ENCODE measurements at places on chromosomes 6 and 20.
A peak's percentile ranks its signal among the peaks of the same experiment; 100 is the strongest.

- no peak for DNase-seq
Observed at GRCh38 chr6:140661691-140662090, 1287.2 kb upstream of the CITED2 start.

DNA sequence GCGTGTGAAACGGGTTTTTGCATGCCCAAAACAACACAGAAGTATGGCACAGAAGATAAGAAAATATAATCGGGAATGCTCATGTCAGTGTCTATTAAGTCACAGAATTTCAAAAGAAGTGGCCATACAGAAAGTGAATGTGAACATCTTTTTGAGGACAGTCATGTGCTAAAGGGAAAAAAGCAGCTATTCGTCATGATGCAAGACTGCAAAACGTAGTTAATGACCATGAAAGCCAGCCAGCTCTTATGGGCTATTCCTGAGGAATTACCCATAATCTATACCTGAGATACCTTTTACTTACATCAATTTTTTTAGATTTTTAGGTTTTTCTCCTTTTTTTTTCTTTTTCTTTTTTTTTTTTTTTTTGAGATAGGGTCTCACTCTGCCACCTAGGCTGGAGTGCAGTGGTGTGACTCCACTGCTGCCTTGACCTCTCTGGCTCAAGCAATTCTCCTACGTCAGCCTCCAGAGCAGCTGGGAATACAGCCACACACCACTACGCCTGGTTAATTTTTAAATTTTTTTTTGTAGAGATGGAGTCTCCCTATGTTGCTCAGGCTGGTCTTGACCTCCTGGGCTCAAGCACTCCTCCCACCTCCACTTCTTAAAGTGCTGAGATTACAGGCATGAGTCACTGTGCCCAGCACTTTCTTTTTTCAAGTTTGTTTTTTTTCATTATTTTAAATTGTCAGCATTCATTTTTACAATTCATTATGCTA lies 18.1 kb upstream of the ZBP1 start:
- no peak for DNase-seq

- DNase-seq = no peak
Observed at GRCh38 chr6:48412656-48413055, 301.7 kb upstream of the PTCHD4 start.

- peak; percentile 10 for DNase-seq
Observed at GRCh38 chr6:42819803-42820511, 38.1 kb downstream of the BICRAL start.

DNA sequence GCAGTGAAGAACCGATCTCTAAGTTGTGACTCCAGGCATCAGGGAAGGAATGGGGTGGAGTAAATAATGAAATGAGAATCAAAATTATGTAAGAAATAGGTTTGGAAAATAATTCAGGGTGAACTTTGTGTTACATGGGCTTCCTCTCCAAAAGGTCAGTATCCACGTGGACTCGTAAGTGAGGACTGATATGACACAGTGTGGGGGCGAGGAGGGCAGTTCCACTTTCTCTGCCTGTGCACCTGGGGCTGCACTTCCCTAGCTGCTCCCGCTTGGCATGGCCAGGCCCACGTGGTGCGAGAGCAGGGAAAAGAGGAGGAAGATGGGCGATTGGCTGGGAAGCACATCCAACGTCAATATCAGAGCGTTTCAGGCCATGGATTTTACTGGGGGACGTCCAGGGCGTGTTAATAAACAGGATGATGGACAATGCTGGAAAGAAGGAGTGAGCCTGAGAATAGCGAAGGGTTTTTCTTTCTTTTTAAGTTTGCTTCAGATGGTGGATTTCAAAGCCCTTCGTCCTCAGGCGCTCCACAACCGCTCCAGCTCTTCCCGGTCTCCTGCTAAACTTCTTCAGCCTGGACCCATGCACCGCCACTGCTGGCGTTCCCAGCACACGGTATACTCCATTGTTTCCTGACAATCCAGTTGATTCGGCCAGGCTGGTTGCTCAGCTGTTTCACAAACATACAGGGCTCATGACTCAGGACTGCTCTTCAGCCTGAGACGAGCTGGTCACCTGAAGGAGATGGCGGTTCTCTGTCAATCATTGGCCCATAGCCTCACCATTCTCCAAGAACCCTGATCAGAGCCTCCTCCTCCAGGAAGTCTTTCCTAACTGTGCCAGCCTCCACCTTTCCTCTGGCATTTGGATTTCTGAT lies 11.8 kb downstream of the CCR6 start:
- DNase-seq = no peak

GRCh38 chr20:37913567-37914366 lies 10.8 kb downstream of the VSTM2L start:
- no peak for DNase-seq

DNA sequence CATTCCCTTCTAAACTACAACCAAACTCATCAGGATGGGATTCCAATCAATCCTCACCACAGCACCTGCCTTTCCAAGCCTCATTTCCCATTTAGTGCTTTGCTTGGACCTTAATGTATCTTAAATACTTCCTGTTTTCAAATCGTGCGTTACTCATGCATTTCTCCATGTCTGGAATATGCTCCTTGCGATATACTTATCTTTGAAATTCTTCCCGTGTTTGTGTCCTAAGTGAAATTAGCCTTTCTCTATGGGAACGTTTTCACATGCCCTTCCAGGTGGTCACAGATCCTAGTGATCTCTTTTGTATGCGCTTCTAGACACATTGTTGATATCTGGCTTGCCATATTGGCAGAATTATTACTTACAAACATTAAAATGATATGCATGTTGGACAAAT lies 620.6 kb upstream of the AGPAT4 start:
- DNase-seq = no peak

GRCh38 chr6:9504191-9504590 lies 910.7 kb downstream of the TFAP2A start:
- peak; percentile 60 for DNase-seq

GRCh38 chr20:25016471-25016870 lies 23.9 kb upstream of the APMAP start:
- DNase-seq = no peak

- no peak for DNase-seq
Observed at GRCh38 chr6:22150368-22151035, 146.3 kb downstream of the PRL start.

GRCh38 chr20:43938932-43939761 lies 24.5 kb downstream of the TOX2 start:
- DNase-seq = no peak

- peak; percentile 31 for DNase-seq
Observed at GRCh38 chr6:16762550-16763477, 1.6 kb upstream of the ATXN1 start.

- no peak for DNase-seq
Observed at GRCh38 chr6:113578691-113579090, 278.5 kb upstream of the MARCKS start.

GRCh38 chr20:25061103-25061799 lies 3.3 kb upstream of the ACSS1 start:
- no peak for DNase-seq

GRCh38 chr20:18527339-18527738 lies 19.6 kb downstream of the SEC23B start:
- DNase-seq = no peak

DNA sequence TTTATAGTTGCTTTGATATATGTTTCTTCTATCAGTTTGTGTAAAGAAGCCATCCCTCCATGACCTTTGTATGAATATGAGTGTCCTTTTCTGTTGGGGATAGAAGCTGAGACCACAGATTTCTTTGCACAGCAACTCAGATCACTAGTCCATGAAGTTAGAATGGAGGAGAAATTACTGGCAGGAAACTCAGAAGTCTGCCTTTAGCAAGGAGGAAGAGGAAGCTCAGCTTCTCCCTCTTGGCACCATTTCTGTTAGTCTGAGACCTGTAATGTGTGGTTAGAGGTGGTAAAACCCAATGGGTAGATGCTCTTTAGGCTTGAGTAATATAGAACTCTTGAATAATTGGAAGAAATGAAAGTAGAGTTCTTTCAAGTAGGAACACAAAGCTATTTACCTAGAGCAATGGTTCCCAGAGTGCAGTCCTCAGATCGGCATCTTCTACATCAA lies 995.3 kb upstream of the FLRT3 start:
- DNase-seq = no peak

GRCh38 chr6:116192786-116193185 lies 61.1 kb downstream of the TSPYL4 start:
- DNase-seq = no peak

GRCh38 chr6:82970839-82971238 lies 94.8 kb downstream of the UBE3D start:
- no peak for DNase-seq

GRCh38 chr6:145789443-145789842 lies 25.2 kb downstream of the FBXO30 start:
- DNase-seq = no peak

- DNase-seq = no peak
Observed at GRCh38 chr6:5998711-5999687, 7.7 kb downstream of the NRN1 start.

- DNase-seq = no peak
Observed at GRCh38 chr6:124963831-124964763, 1.9 kb downstream of the RNF217 start.

DNA sequence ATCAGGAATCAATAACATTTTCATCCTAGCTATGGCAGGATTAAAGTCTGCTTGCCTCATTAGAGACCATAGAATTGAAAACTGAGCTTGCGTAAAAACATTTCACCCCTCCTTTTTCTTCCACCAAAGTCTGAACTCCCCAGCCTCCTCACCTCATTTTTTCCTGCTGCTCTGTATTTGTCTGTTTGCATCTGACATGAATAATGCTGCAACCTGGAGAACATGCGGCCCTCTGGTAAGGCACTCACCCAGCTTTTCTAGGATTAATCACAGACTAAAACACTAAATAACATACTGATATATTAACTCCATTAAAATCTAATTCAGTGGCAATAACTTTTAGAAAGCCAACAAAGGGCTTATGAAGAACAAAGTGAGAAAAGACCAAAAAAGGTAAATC lies 677.7 kb upstream of the NRSN1 start:
- DNase-seq = no peak

DNA sequence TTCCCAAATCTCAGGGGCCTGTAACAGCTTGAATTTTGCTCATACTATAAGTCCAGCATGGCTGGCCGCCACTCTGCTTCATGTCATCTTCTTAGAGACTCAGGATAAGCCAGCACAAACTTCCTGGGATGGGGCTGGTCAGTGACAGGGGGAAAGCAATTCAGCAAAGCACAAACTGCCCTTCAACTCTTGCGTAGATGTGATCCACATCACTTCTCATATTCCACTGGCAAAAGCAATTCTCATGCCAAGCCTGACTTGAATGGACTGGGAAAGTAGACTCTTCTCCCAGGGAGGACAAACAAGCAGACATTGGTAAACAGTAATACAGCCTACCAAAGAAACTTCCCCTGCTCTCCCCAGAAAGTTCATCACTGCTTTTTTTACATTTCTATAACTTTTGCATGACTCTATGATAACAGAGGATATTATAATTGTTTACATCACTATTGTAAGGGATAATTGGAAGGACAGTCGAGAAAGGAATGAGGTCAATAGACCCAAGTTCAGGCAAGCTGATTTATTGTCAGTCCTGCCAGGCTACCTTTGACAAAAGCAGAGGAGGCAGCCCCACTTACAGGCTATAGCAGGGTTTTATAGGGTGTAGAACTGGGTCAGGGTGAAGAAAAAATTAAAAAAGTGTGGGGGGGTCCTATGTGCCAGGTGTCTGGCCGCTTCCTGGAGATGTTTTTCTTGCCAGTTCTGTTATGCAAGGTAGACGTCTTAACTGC lies 37.4 kb downstream of the RBM24 start:
- no peak for DNase-seq

- DNase-seq = no peak
Observed at GRCh38 chr6:110102411-110102810, 77.1 kb downstream of the WASF1 start.

GRCh38 chr20:44523746-44524145 lies 1.9 kb upstream of the SERINC3 start:
- DNase-seq = no peak

DNA sequence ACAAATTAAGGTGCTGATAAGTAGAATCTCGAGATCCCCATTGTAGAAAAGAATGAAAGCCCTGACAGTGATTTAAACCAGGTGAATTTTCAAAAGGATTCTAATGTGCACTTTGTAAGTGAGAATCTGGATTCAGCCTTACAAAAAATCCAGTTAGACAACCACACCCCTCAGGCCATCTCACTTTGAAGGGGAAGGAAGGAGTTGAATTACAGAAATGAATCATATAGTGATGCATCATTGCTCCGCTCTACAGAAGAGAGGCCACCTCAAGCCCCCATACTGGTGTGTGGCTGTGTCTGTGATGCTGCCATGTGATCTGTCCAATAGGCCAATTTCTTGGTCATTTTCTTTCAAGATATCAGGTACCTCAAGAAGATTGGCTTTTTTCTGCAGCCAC lies 85.5 kb upstream of the NT5E start:
- DNase-seq = no peak

- no peak for DNase-seq
Observed at GRCh38 chr20:58744836-58745235, 52.2 kb downstream of the NPEPL1 start.

DNA sequence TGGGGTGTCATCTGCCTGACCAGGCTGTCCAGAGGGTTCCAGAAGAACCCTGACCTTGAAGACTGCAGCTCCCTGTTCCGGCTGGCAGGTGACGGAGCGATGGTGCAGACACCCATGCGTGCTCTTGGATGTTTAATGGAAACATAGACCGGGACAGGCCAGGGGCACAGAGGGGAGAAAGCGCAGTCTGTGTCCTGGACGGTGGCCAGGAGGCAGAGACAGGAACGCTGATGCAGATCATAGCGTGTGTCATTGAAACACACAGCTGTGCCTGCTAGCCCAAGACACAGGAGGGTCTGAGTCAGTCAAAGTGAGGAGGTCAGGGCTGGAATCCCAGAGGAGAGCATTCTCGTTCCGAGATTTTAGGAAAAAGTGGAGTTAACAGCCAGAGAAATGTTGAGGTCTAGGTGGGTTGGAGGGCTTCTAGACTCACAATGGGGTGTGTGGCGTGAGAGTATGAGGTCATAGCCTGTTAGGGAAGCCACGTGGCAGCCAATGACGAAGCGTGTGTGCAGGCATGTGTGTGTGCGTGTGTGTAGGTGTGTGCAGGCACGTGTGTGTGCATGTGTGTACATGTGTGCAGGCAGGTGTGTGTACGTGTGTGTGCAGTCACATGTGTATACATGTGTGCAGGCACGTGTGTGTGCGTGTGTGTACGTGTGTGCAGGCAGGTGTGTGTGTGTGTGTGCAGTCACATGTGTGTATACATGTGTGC lies 167.0 kb downstream of the ERMARD start:
- DNase-seq = no peak

DNA sequence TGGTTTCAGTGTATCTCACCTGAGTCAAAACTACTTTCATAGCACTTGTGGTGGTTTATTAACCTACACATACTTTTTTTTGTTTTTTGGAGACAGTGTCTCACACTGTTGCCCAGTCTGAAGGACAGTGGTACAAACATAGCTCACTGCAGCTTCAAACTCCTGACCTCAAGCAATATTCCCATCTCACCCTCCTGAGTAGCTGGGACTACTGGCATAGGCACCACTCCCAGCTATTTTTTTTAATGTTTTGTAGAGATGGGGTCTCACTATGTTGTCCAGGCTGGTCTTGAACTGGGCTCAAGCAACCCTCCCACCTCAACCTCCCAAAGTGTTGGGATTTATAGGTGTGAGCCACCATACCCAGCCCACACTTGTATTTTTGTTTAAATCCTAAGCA lies 49.7 kb downstream of the STAU1 start:
- DNase-seq = no peak

All from NCI-H187 treated with DMSO at 0.1 percent for 48 hours (cell line).